NCI-H226 (cell line): ENCODE measurements at places on chromosomes 6 and 20.
A peak's percentile ranks its signal among the peaks of the same experiment; 100 is the strongest.

- no peak for DNase-seq
These were observed 81.9 kb downstream of the GINS1 start for GRCh38 chr20:25489221-25489871.

- DNase-seq, result no peak
These were observed 167.8 kb downstream of the JARID2 start for GRCh38 chr6:15413466-15414234.

GRCh38 chr6:12064131-12064530 is 52.0 kb downstream of the HIVEP1 start:
- no peak for DNase-seq

DNA sequence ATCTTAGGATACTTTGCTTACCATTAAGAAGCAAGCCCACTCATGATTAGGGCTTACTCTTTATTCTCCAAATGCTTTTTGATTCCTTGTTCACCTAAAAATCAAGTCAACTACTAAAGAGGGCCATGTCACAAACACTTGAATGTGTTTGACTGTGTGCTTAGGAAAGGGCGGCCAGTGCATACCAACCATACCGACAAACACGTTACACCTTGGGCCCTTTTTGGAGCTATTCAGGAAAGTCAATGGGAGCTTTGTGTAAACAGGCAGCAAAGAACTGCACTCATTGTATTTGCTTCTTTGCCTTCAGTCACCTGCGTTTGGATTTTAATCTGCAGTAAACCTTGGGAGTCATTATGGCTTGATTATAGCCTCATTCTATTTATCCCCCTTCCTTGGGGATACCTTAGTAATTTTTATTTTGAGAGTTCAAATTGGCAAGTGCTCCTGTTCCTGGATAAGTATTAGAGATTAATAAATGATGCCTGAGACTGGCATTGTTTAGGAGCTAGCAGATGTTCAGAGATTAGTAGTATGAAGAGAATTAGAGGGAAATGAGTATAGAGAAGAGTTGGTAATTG is 102.6 kb upstream of the HDGFL1 start:
- DNase-seq, result no peak

- DNase-seq, result no peak
These were observed 185.1 kb downstream of the CDH26 start for GRCh38 chr20:60143261-60143842.

- DNase-seq, result no peak
These were observed 554.4 kb downstream of the KIF16B start for GRCh38 chr20:16018881-16019280.

DNA sequence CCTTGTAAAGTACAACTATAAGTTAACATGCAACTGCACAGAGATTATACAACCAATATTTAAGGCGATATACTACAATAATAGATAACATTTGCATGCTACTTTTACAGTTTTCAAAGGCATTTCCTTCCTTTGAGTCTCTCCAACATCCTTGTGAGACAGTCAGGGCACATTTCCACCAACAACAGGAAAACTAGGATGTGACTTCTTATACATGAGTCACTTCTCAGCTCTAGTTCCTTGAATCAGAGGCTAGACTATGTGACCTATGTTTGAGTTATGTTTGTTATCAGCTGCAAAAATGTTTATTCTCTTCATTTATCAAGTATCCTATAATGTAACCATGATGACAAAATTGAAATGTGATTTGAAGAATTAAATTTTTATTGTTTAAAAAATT is 51.7 kb upstream of the TFAP2D start:
- DNase-seq, result no peak

DNA sequence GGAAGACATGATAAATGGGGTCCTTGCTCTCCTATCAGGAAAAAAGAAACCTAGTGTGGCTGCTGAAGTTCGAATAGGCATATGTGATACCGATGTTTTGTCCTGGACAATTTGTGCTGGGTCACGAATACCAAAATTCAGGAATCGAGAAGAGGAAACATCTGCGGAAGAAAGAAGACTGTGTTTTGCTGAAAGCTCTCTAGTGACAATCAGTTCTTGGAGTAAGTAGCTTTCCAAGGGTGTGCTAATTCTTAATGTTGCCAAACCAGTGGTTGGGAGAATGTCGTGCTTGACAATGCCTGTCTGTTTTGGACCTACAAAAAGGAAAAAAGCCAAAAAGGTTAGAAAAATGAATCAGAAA is 956.1 kb downstream of the PHF3 start:
- DNase-seq, result no peak

- DNase-seq, result peak; percentile 52
These were observed 15.0 kb upstream of the TFAP2A start for GRCh38 chr6:10429638-10430427.

DNA sequence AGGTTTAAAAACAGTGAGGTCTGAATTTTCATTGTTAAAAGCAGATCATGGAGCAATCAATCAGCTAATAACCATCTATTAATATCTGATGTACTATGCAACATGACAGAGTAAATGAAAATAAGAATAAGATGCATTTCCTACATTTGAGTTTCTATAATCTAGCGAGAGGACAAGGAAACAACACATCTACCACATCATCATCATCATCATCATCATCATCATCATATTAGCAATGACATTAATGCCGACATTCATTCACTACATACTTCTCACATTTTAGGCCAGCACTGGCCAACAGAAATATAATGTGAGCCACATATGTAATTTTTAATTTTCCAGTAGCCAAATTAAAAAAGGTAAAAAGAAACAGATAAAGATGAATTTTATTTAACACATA is 110.0 kb downstream of the GMDS start:
- DNase-seq, result no peak

- DNase-seq, result no peak
These were observed 135.0 kb upstream of the TNFAIP3 start for GRCh38 chr6:137731960-137732616.

DNA sequence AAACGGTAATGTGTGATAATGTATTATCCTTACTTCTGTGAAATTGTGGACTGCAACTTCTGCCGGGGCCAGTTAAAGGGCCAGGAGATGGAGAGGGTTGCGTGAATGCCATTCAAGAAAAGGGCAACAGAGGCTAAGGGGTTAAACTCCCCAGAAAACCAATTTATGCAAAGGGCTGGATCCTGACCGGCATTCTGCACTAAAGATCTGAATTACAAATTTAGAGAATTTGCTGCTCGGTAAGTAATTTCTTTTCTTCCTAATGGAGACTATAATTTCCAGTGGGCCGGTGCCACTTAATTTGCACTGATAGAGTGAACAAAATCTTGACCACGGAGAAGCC is 130.1 kb downstream of the BCAS1 start:
- no peak for DNase-seq

DNA sequence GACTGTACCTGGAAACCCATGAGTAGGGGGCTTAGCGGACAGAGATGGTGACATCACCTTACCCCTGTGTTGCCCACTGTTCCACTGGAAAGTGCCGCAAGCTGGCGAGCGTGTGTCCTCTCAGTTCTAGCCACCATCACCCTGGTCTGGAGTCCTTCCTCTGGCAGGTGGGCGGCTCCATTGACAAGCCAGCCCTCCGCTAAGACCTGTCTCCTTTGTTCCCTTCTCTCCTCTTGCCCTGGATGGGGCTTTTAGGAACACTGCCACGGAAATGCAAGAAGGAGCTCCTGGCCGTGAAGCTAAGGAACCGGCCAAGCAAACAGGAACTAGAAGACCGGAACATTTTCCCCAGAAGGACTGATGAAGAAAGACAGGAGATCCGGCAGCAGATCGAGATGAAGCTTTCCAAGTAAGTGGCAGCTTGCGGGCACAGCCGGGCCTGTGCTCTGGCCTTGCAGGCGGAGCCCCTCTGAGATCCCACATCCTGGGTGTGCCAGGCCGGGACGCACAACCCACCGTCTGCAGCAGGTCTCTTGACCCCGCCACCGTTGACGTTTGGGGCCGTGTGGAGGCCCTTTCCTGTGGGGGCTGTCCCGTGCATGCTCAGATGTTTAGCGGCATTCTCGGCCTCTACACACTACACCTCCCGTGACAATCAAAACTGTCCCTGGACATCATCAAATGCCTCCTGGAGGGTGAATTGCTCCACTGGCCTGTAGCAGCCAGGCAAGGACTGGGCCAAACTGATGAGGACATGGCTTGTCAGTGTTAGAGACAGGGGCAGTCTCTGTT is 127.5 kb downstream of the SYCP2 start:
- DNase-seq, result no peak

- no peak for DNase-seq
These were observed 83.3 kb downstream of the DCDC2 start for GRCh38 chr6:24274441-24275083.

- no peak for DNase-seq
These were observed 88.3 kb downstream of the ZHX3 start for GRCh38 chr20:41229259-41229658.

DNA sequence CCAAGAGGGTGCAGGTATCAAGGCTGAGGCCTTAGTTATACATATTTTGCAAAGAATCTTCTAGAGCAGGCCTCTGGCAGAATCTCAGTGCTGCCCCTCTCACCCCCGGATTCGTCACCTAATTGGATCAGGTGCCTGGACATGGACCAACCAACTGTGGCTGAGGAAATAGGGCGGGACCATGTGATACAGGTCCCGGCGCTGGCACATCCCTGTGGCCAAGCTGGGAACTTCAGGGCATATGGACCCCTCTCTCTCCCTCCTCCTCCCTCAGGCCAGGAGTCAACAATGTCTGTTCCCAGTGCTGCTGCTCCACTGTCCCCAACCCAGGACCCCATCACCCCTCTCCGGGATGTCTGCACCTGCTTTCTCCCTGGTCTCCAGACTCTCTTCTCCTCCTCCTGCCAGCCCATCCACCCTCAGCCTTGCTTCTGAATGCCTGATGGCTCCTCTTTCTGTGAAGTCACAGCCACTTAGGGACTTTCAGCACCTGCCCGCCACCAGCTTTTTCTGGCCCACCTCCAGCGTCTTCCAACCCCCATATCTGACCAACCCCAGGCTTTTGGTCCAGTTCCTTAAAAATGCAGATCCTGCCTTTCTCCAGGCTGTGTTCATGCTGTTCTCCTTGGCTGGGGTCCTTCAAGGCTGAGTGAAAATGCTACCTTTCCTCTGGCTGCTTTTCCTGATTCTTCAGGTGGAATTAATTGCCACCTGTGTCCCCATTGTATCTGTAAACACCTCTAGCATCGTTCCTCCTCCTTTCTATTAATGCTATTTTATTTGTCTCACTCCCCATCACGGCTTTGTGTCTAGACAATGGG is 19.0 kb upstream of the MLN start:
- peak; percentile 50 for DNase-seq

DNA sequence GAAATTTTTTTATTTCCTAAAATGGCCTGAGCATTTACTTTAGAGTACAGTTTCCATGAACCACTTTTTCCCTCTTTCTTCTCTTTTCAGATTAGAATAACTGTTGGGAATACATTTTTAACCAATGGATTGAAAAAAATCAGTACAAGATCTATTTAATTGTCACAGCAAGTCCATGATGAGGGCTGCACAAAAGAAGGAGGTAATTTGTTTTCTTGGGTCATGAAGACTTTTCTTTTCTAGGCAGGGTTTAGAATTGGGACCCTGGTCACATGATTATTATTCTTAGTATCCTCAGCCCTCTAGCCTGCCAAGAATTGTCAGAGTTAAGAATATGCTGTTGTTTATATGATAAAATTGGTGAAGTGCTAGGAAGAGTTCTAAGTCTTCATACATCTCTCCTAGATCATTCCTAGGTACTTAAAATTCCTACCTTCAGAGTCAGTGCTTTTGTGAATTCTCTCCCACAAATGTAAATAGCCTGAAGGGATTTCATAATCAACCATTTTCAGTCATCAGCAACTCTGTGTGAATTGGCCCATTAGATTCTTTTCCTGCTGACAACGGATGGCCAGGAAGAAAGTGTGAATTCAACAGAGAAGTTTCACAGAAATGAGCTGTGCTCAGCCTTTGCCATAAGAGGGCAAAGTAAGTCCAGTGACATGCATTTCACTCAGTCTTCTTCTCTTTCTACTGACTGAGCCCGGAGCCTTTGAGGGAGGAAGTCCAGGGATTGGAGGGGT is 32.4 kb upstream of the TPBG start:
- DNase-seq, result peak; percentile 95

DNA sequence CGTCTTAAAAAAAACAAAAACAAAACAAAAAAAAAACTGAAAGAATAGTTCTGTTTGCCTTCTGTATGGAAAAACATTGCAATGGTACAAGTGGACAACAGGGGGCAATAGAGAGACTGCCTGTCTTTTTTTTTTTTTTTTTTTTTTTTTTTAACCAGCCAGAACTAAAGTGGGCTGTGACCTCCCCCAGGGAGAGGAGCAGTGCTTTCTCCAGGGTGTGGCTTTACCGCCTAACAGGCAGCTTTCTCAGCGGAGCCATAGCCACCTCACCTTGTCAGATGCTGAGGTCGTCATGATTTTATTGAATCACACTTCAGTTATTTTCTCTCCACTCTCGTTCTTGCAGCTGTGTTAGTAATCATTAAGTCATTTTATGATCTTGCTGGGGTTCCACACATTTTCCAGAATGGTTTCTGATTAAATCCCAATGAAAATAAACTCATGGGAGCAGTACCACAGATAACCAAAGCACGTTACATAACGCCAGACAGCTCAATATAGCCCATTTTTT is 78.4 kb downstream of the GMPR start:
- DNase-seq, result peak; percentile 65

DNA sequence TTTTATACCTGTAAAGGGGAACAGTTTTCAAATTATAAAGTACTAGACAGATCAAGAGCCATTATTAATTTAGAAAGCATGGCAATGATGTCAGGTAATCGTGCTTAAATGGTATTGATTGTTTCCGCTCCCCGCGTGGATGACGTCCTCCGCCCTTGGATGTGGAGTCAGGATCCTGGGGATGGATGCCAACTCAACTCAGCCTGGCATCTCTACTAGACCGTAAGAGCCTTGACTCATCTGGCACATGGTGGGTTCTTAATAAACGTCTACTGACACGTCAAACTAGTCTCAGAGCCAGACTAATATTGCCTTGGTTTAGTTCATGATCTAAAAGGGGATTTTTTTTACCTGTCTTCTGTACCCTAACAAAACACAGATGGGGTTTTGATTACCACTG is 80.2 kb downstream of the LRFN2 start:
- DNase-seq, result no peak

GRCh38 chr6:149242883-149243282 is 74.6 kb upstream of the TAB2 start:
- no peak for DNase-seq

GRCh38 chr6:133340557-133340956 is 99.4 kb downstream of the EYA4 start:
- DNase-seq, result peak; percentile 95

GRCh38 chr6:34679552-34680253 is 16.9 kb downstream of the ILRUN start:
- DNase-seq, result no peak

GRCh38 chr6:16836144-16836981 is 75.1 kb upstream of the ATXN1 start:
- no peak for DNase-seq

- DNase-seq, result no peak
These were observed 67.9 kb upstream of the DUSP22 start for GRCh38 chr6:224350-224749.

DNA sequence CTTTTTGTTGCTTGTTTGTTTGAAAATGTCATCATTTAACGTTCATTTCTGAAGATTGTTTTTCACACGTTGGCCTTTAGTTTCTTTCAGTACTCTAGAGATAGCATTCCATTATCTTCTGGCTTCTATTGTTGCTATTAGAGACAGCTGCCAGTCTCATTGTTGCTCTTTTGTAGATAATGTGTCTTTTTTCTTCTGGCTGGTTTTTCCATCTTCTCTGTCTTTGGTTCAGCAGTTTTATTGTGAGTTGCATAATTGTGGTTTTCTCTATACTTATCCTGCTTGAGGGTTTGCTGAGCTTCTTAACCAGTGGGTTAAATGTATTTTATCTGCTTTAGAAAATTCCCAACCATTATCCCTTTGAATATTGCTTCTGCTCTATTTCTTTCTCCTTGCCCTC is 23.2 kb upstream of the AIG1 start:
- no peak for DNase-seq
